ENCODE measurements at places on chromosomes 12 and 14.

DNA sequence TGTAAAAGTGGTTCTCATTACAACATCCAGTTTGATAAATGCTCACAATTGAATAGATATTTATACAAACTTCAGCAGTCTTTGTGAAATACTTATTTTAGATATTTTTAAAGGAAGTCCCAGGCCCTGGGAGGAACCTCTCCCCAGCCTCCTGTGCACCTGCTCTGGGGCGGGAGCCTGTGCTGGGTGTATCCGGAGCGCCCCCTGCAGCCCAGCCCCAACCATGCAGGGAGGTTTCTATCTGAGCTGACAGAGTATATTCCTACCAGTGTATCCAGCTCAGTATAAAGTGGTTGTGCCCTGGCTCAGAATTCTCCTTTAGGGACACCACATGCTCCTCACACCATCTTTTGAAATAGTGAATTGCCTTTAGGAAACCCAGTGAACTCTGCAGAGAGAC, 851.8 kb downstream of the TMEM121 start:
- peak; percentile 24 for DNase-seq

DNA sequence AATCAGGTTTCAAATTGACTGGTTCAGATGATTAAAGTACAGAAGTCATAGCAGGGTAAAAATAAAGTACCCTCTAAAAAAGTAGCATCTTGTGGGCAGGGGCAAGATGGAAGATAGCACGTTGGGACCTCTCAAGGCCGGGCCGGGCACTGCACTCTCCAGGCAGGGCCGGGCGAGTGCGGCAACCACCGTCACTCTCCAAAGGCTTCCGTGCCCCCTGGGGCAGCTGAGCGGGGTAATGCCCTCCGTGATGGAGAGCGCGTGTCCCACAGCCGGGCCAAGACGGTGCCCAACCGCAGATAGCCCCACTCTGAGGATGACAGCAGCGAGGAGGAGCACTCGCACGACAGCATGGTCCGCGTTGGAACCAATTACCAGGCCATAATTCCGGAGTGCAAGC, 8.6 kb upstream of the PLXNC1 start:
- DNase-seq: no peak

DNA sequence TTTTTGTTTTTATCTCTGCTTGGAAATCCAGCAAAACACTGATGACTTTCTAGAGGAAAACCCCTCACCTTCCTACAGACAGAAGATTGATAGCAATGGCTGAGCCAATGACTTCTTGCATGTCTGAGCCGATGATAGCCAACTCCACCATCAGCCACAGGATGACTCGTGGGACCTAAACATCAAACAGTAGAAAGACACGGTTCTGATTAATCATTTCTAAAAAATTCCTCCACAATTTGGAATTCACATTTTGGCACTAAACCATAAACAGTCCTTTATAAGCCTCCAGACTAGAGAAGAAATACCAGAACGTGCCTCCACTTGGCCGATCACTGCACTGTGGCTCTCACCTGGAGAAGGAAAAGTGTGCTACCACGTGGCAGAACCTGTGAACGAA, 25.9 kb downstream of the SLC11A2 start:
- DNase-seq: no peak

- DNase-seq: no peak
Measured at GRCh38 chr12:23887055-23887835, 62.2 kb downstream of the SOX5 start.

All from effector memory CD8-positive, alpha-beta T cell (primary cell).